ENCODE measurements at places on chromosomes 1 and 21. TPM values are rescaled to one million over a fixed set of nuclear protein-coding genes. Genes with fewer than 3 reads are reported as not detected.

DNA sequence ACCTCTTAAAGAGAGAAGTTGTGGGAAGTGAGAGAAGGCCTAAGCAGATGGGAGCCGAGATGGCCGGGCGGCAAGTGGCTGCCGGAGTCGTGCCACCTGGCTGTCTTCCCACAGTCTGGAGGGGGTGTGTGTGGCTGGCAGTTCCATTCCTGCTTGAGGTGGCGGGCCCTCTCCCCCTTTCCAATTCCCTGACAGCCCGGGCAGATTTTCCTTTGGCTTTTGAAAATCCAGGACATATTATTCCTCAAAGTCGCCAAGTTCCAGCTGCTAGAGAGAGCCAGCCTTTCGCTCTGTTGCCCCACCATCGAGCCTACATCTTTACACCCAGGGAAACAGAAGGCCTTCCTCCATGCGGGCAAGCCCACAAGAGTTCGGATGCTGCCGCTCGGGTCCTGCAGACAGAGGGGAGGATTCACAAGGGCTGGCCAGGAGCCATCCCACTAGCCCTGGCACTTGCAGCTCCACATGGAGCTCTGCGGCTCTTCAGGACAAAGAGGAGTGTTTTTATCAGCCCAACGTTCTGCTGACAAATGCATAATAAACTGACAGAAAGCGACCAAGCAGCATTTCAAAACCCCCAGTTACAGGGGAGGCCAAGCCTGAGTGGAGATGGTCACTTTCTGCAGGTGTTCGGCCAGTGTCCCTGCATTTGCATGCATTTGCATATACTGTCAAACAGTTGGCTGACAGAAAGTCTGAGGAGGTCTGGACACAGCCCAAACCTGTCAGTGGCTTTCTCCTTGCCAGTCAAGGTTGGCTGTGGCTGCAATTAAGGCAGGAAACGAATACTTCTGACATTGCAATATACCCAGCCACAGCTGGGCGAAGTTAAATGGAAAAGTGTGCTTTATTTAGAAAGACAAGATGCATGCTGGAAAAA, 45.9 kb downstream of the OLIG1 start:
- DNase-seq = no peak

GRCh38 chr1:182707122-182707521, 22.7 kb upstream of the RGS8 start:
- no peak for DNase-seq

The AMY2A gene
- not detected for total RNA-seq

DNA sequence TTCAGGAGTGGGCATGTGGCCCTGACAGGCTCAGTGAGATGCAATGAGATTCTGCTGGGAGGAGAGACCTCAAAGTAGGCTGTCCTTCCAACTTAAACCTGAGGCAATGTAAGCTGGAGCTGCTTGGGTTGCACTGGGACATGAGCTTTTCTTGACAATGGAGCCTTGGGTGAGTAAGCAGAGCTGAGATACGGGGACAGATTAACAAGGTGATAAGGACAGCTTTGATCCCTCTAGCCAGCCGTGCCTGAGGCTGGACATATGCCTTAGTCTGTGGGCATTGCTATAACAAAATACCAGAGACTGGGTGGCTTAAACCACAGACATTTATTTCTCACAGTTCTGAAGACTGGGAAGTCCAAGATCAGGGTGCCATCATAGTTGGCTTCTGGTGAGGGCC, 18.3 kb upstream of the NGF start:
- DNase-seq = no peak

DNA sequence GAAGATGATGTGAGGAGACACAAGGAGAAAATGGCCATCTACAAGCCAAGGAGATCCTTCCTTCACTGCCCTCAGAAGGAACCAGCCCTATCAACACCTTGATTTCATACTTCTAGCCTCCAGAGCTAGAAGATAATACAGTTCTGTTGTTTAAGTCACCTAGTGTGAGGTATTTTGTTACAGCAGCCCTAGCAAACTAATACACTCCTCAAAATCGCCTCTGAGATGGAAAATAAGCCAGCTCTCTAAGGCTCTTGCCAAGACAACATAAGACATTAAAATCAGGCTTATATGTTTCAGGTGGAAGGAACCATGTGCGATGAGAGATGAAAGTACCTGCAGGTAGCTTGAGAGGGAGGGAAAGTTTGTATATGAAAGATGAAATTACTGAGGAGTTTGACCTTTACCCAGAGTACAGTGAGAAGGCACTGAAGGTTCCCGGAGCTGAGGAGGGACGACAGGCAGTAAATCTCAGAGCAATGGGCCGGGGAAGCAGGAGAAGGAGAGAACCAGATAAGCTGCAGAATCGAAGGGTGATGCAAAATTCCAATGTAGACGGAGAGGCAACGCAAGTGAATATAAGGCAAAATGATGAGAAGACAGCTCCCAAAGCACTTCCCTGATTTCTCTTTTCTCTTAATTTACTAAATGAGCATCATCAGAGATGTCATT, 84.7 kb downstream of the HHIPL2 start:
- DNase-seq = no peak
